Activated gamma-delta T cell treated with Interleukin-2 at 50 U/mL for 16 hours (primary cell): ENCODE measurements at places on chromosomes 11 and 22.

- DNase-seq = no peak
Observed at GRCh38 chr11:46422588-46422987, 31.0 kb upstream of the CHRM4 start.

- DNase-seq = no peak
Observed at GRCh38 chr11:94835594-94835927, 67.4 kb downstream of the AMOTL1 start.

DNA sequence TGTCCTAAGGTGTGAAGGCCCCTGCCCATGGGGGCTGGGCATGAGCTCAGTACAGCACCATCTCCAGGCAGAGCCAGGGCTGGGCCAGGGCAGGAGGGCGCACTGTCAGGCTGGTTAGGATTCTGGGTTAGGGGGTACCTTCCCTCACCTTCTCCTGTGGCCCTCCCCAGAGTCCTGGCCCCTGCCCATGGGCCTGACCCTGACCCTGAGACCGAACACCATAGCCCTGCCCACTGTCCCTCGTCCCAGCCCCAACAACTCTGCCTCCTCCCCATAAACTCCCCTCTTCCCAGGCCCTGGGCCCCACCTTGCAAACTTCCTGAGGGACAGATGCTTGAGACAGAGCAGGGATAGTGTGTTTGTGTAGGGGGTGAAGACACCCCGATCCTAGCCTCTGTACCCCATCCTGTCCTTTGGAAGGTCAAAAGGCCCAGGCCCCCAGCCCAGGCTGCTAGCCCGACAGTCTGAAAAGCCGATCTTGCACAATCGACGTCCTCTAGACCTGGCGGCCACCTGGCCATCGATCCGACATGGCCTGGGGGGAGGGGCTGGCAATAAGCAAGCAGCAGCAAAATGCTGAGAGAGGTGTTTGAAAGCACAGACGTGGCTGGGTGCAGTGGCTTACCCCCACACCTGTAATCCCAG is 2.7 kb upstream of the TMPRSS6 start:
- DNase-seq = no peak

GRCh38 chr11:61919705-61920631 is 2.6 kb upstream of the RAB3IL1 start:
- no peak for DNase-seq
